ENCODE measurements at places on chromosomes 11 and 22.

DNA sequence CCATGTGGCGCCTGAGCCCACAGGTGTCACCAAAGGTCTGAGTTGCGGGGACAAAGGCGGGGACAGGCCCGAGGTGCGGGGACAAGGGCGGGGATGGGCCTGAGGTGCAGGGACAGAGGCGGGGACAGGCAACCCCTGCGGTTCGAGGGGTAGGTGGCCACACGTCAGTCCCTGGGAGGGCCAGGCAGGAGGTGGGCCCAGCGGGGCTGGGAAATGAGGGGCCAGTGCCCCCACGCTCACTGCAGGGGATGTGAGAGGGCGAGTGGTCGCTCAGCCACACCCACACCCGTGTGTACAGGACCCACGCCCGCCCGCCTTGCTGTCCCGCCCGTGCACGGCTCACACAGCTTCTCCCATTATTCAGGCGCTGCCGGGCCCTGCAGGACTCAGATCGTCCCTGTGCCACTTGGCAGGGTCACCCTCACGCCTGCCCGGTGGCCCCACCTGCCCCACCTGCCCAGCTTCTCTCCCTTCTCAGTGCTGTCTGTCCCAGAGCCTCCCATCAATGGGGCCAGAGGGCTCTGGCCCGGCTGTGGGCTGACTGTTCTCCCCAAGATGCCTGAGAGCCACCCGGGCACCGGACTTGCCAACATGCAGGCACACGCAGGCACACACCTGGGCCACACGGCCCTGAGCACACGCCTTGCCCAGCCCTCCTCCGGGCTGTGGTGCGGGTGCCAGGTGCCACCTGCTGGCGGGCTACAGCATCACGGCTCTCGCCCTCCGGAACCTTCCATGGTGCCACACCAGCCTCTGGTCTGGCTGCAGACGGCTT, 14.2 kb upstream of the MUC6 start:
- DNase-seq, result peak; percentile 88

DNA sequence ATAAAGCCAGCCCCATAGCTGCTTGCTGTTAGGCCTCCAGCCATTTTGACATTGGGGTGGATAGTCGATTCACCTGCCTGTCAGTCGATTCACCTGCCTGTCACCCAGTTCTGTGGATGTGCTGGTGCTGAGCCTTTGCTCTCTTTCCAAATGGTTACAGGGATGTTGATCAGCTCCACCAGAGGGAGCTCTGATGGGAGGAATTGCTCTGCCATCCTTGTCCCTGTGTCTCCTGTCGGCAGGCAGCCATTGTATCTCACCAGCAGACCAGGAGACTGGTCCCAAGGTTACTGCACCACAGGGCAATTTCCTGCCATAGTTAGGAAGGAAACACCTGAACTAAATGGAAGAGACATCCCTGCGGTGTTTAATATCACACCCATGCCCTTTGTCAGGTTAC, 6.1 kb downstream of the MPEG1 start:
- DNase-seq, result no peak

GRCh38 chr11:100878474-100878873, 191.4 kb downstream of the ARHGAP42 start:
- no peak for DNase-seq

DNA sequence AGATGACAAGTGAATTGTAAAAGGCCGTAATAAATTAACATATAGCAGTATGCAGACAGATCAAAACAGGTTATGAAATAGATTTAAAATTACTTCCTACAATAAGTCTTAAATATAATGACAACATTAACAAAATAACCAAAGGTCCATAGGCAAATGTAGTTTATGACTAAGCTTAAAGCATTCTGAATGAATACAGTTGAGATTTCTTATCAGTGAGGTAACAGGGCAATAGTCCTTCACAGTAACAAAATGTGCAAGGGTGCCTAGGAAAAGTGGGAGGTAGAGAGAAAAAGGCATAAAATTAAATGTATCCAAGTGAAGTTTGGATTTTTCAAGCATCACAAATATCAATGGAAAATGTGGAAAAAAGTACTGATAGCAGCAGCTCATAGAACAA, 20.9 kb upstream of the P4HA3 start:
- no peak for DNase-seq

DNA sequence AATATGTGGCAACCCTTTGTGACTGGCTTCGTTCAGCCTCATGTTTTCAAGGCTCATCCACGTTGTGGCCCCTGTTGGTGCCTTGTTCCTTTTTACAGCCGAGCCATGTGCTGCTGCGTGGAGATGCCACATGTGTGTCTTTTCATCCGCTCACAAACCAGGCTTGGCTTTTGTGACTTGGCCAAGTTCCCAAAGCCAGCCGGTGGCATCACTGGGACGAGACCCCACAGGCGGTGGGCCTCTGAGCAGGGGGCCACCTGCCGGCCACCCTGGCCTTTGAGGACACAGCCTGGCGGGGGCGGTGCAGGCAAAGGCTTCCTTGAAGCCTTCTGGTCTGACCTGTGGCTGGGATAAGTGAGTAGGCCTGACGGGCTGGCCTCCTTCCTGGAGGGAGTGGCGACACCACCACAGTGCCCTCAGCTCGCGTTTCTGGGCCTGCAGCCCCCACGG, 10.5 kb downstream of the GRK2 start:
- DNase-seq, result peak; percentile 85

DNA sequence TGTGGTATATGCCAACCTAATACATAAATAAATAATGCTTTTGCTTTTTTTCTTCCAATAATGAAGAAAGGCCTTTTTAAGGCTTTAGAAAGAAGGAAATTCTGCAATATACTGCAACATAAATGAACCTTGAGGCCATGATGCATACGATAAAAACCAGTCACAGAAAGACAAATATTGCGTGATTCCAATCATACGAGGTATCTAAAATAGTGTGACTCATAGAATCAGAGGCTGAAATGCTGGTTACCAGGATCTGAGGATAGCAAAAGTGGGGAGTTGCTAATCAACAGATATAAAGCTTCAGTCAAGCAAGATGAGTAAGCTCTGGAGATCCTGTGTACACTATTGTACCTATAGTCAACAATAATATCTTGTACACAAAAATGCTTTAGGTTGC, 24.2 kb downstream of the MS4A6A start:
- DNase-seq, result no peak

GRCh38 chr11:628056-628455, 1.1 kb upstream of the SCT start:
- DNase-seq, result no peak
